Activated naive CD8-positive, alpha-beta T cell treated with anti-CD3 and anti-CD28 coated beads for 36 hours (primary cell): ENCODE measurements at places on chromosomes 7 and 10.

- DNase-seq = no peak
Observed at GRCh38 chr10:116385994-116386809, 41.4 kb upstream of the PNLIPRP3 start.

- DNase-seq = no peak
Observed at GRCh38 chr10:124740369-124741280, 3.6 kb downstream of the FAM53B start.

DNA sequence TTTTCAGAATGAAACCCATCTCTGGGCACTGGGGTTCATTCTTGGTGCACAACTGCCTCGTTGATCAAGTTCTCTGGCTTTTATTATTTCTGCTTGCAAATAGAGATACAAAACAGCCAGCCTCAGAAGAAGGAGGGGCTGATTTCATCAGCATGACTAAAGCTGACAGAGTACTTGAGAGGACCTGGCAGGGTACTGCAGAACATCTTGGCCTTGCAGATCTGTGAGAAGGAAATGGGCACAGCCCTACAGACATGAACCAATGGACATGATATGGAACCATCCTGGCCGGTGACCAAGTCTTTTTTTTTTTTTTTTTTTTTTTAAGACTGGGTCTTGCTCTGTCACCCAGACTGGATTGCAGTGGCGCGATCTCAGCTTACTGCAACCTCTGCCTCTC lies 240.6 kb downstream of the VTI1A start:
- DNase-seq = no peak

DNA sequence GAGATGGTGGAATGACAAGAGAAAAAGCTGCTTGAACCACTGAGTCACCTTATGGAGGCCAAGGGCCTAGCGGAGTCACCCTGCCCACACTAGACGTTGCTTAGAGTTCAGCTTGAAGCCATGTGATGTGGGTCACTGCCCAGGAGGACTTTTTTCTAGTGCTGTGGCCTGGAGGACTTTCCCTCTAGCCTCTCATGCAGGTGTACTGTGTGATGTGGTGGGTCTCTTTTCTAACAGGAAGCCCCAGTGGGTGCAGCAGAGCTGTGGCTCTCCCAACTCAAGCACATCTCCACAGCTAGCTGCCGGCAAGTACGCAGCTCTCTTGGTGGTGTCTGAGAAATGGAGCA lies 13.6 kb downstream of the POR start:
- DNase-seq = peak; percentile 20

GRCh38 chr7:43302211-43302711 lies 189.8 kb downstream of the HECW1 start:
- peak; percentile 43 for DNase-seq

- no peak for DNase-seq
Observed at GRCh38 chr7:83807774-83808173, 158.8 kb upstream of the SEMA3E start.

GRCh38 chr7:32154797-32155196 lies 84.6 kb upstream of the PDE1C start:
- DNase-seq = no peak

GRCh38 chr10:129547608-129548007 lies 80.6 kb downstream of the MGMT start:
- no peak for DNase-seq

- no peak for DNase-seq
Observed at GRCh38 chr10:5325076-5325475, 39.7 kb upstream of the UCN3 start.

DNA sequence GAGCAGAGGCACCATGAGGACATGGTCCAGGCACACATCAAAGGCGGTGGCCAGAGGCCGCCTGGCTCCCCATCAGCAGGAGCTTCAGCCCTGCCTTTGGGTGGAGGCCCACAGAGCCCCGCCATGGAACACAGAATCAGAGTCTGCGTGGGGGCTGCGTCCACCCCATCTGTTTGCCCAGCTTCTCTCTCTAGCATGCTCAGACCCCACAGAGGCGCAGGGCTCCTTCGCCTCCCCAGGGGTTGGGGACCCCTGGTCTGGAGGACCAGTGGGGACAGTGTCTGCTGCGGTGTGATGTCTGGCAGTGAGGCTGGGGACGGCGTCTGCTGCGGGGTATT lies 321.9 kb downstream of the PTPRN2 start:
- no peak for DNase-seq

DNA sequence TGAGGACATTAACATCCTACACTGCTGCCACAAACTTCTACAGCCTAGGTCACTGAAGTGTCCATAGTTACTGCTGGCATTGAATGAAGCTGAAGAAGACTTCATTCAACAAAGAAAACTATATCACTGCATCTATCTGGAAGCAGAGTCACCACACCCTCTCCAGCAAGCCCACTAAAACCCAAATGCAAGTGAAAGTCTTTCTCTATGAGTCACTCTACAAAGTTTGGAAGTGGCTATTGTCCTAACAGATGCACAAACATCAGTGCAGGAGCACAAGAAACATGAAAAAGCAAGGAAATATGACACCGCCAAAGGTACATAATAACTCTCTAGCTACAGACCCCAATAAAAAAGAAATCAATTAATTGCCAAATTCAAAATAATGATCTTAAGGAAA lies 43.5 kb upstream of the CAMK2B start:
- DNase-seq = no peak

DNA sequence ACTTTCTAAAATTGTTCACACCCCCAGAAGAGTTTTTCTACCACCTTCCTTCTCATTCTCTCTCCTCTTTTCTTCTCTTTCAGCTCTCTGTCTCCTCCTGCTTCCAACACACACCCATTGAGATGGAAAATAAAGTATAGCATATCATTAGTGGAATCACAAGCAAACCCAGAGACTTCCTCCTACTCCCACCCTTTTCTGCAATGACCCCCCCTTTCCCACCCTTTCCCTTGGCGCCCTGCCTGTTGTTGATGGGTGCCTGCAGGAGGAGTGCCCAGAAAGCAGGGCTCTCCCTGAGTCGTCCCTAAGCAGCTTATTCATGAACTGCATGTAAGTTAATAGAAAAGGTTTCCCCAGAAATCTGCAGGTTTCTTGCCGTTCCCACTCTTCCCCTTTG lies 300.0 kb downstream of the PLXNA4 start:
- no peak for DNase-seq

GRCh38 chr7:100089458-100090196 lies 858 bp downstream of the COPS6 start:
- no peak for DNase-seq

DNA sequence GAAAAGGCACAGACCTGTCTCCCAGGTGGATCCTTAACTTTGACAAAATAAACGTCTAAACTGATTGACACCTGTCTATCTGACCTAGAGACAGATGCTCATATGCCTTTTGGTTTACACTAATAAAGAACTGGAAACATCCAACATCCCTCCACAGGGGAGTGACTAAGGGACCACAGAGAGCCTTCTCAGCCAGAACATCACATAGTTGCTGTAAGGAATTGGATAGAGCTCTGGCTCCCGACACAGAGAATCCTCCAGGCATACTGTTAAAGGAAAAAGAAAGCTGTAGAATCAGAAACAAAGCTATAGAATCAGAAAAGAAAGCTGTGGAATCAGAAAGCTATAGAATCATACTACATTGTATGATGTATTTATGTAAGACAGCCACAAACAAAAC lies 258.8 kb downstream of the STK31 start:
- no peak for DNase-seq

DNA sequence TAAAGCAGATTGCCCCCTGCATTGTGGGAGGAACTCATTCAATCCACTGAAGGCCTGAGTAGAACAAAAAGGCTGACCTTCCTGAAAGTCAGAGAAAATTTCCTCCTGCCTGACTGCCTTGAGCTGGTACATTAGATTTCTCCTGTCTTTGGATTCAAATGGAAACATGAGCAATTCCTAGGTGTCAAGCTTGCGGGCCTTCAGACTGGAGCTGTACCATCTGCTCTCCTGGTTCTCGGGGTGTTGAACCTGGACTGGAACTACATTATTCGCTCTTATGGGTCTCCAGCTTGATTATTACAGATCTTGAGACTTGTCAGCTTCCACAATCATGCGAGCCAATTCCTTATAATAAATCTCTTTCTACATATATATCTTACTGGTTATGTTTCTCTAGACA lies 173.6 kb upstream of the STEAP4 start:
- no peak for DNase-seq

DNA sequence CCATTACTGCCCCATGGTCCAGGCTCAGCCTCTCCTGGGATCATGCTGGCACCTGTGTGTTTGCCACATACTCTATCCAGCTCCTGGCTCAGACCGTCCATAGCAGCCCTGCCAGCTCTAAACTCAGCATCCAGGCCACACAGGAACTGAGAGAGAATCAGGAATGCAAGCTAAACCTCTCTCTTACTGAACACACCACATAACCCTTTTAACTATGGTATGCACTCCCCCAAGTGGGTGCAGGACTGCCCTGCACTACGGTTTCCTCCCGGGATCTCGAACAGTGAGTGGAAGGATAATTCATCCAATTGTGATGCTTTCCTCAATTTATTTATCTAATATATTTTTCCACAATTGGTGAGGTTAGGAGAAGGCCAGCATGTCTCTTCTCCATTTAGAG lies 17.1 kb upstream of the ZNF800 start:
- DNase-seq = no peak

DNA sequence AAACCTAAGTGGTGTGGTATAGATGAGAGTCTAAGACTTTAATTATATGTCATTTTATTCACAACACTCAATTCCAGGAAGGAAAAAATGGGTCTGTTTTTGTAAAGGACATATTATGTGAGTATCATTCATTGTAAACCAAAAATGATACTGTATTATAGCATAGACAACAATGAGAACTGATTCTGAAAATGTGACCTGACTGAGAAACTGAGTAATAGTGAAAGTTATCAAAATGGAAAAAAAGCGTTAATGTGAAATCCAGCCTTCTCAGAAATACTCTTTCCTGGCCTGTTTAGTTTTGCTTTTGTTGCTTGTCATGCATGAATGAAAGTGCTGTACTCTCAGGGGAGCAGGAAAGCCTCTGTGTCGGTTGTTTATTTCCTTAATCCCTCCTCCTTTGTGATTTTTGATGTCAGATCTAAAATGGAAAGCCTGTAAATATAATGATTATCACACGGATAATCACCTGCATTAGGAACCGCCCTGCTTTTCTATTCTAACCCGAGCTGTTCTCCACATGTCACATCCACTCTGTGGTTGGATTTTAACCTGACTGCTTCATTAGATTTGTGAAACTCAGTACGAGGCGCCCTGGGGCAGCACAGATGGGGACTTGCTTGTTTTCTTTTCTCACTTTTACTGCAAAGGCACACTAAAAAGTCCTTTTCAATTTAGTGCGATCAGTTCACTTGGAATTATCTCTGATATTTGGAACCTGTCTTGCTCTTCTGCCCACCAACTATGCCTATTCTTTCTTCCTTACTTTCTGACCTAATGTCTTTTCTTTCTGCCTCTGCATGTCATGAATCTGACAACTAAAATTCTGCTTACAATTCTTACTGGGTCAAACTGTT lies 240.9 kb upstream of the KAT6B start:
- peak; percentile 53 for DNase-seq

DNA sequence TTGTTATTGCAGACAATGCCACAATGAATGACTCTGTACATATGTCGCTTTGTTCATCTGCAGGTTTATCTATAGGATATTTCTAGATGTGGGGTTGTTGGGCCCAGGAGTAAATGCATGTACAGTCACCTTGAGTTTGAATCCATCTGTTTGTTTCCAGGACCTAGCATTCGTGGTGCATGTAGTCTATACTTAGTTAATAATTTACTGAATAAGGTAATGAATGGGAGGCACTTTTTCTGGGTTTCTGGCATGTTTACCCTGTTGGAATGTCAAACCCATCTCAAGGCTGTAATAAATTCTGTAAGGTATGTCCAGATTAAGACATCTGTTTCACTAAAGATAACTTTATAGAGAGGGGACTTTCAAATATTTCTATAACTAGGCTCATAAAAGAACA lies 23.5 kb downstream of the HECTD2 start:
- DNase-seq = no peak

GRCh38 chr10:58473976-58474375 lies 38.7 kb upstream of the BICC1 start:
- no peak for DNase-seq

- no peak for DNase-seq
Observed at GRCh38 chr7:98186452-98187137, 24.6 kb upstream of the BHLHA15 start.

GRCh38 chr7:121262221-121262620 lies 66.6 kb upstream of the WNT16 start:
- no peak for DNase-seq

DNA sequence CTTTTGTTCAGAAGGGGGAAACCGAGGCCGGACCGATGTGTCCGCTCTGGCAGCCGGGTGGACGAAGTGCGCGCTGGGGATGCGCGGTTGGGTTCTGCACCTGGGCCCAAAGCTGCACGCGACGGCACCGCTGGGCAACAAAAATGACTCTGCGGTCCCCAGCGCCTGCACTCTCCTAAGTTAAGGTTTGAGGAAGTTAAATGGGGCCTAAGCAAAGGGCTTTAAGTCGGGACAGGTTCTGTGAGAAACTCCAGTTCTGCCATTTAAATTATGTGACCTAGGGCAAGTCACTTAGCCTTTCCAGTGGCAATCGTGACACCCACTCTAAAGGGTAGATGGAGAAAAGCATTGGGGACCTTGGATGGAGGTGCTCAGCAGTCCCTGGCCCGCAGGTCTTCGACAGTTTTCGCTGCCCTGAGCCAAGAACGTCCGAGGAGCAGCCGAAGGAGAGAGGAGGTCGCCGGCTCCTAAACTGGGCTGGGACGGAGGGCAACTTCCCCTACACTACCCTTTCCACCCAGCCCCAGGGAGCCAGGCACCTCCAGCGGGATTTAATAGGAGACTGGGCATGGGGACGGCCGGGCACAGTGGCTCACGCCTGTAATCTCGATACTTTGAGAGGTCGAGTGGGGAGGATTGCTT lies 534 bp upstream of the ACBD5 start:
- DNase-seq = peak; percentile 12

DNA sequence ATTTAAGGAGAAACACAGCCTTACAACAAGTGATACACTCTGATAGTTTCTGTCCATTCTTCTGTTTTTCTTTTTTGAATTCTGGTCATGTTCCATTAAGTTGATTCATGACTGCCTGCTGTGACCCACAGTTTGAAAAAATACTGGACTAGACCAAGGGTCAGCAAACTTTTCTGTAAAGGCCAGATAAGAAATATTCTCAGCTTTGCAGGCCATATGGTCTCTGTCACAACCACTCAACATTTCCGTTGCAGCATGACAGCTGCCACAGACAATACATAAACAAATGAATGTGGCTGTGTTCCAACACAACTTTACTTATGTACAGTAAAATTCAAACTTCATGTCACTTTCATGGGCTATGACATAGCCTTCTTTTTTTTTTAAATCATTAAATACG lies 156.7 kb downstream of the PLXNA4 start:
- DNase-seq = no peak

- DNase-seq = no peak
Observed at GRCh38 chr10:110252151-110252550, 44.7 kb downstream of the MXI1 start.

DNA sequence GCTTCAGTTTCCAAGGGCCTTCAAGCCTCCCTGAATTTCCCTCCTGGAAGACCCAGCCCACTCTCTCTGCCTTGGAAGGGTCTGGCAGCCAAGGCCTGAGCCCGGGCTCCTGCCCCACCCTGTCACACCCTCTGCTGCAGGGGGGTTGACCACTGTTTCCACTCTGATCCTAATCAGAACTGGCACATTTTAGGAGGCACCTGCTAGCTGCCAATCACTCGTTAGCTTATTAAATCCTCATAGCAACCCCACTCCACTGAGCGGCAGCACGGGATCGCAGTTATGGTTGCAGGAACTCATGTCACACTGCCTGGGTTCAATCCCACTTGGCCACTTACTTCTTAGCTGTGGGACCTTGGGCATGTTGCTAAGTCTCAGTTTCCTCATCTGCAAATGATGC lies 12.9 kb downstream of the HSPB1 start:
- no peak for DNase-seq

- no peak for DNase-seq
Observed at GRCh38 chr10:18594574-18595156, 56.7 kb downstream of the NSUN6 start.
